ENCODE measurements at places on chromosomes 4 and X. TPM values are rescaled to one million over a fixed set of nuclear protein-coding genes. Genes with fewer than 3 reads are reported as not detected.

The FRMD7 gene
- total RNA-seq: not detected

The IKBKG gene
- 41.7 TPM for total RNA-seq

- H3K27ac ChIP-seq: no peak overlapping the region
- H3K36me3 ChIP-seq: no peaks in the 10 kb centered on the region
- peaks cover under 1% of the 10 kb centered on the region for H3K27me3 ChIP-seq
- H3K4me3 ChIP-seq: no peak overlapping the region
- no peak for DNase-seq
- no peaks in the 10 kb centered on the region for H3K4me1 ChIP-seq
These were observed 42.6 kb downstream of the SHROOM4 start for GRCh38 chrX:50771382-50771781.

DNA sequence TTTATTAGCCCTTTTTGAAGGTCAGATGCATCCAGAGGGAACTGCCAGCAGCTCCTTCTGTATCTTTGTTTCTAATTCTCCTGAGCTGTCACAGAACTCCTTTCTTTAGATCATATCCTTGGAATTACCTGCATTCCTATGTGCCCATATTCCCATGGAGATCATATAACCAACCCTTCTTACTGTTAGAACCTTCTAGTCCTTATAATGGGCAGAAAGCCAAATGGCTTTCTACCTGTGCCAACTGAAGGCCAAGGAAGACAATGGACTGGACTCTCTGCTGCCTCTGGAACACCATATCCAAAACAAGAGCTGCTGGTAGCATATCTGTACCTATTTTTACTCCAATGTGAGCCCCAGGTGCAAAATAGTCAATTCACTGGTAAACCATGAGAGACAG, 60.7 kb downstream of the TBC1D9 start:
- H3K4me3 ChIP-seq: no peak overlapping the region
- no peak for DNase-seq
- H3K4me1 ChIP-seq: no peaks in the 10 kb centered on the region
- peaks cover 7% of the 10 kb centered on the region for H3K27me3 ChIP-seq
- H3K36me3 ChIP-seq: no peaks in the 10 kb centered on the region

DNA sequence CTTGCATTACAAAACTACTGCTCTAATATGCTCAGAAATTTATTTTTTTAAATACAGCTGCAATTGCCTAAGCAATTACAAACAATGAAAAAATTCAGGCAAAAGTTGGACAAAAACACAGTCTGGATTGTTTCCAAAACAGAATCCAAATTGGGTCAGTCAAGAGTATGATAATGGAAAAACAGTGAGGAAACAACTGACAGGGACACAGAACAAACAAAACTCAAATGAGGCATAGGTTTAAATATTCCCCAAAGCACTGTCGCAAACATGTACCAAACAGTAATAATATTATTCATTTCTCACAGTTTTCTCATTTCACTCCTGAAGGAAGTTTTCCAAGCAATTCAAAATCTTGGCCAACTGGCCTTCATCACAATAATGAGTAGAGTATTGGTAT, 386.6 kb downstream of the CENPC start:
- no peak overlapping the region for H3K4me3 ChIP-seq
- no peak overlapping the region for H3K27ac ChIP-seq
- no peaks in the 10 kb centered on the region for H3K27me3 ChIP-seq
- no peak for DNase-seq

DNA sequence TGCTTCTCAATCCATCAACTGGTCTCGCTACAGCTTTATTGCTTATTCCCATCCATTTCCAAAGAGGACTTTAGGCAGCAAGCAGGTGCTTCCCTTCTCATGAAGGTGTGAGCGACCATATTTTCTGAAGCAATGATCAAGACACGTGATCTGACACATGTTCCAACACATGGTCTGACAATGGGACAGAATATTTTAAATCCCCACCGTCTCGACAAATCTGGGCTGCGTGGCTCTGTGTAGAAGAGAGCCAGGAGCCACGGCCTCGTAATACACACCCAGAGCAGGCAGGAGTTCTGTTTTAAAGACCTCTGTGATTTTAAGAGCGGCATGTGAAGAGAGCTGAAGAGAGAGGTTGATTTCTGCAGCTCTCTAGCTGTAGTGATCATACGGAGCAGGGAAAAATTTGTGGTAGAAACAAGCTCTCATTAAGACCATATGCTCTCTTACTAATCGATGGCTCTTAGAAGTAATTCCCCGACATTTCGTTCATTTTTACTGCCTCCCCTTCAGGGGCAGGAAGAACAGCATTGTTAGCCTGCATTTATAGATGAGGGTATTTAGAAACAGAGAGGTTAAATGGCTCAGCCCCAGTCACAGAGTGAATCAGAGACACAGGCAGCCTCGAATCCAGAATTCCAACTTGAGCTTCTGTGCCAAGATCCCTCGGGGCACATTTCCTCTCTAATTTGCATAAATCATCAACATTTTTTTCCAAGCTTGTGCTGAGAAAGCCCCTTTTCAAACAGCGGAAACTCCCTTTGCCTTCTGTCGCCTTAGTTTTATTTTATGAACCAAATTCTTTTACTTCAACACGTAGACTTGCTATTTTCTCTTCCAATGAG, 91.0 kb upstream of the BCOR start:
- no peak overlapping the region for H3K27ac ChIP-seq
- DNase-seq: no peak
- H3K36me3 ChIP-seq: no peaks in the 10 kb centered on the region
- peaks cover 3% of the 10 kb centered on the region for H3K4me1 ChIP-seq
- peaks cover 2% of the 10 kb centered on the region for H3K27me3 ChIP-seq

GRCh38 chr4:125353131-125353530, 38.4 kb downstream of the FAT4 start:
- H3K4me3 ChIP-seq: no peak overlapping the region
- no peaks in the 10 kb centered on the region for H3K36me3 ChIP-seq
- H3K4me1 ChIP-seq: no peaks in the 10 kb centered on the region
- DNase-seq: no peak
- H3K27me3 ChIP-seq: no peaks in the 10 kb centered on the region
- no peak overlapping the region for H3K27ac ChIP-seq

The CXXC4 gene
- total RNA-seq: not detected

DNA sequence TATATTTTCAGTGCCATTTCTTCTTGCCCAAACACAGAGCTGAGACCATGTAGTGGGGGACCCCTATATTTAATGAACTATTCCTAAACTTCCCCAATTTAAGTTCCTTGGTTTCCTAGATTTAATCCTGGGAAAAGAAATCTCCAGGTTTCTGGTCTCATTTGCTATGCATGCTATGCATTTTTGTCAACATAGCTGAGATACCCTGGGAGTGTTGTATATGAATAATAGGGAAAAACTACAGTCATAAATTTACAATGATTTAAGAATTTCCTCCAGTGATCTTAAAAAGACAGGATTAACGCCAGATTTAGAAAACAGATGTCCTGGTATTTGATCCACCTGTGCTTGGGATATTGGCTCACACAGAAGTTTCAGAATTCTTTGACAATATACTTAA, 136.8 kb upstream of the RAPGEF2 start:
- H3K4me1 ChIP-seq: no peaks in the 10 kb centered on the region
- no peak overlapping the region for H3K27ac ChIP-seq
- no peak overlapping the region for H3K4me3 ChIP-seq
- no peak for DNase-seq
- H3K36me3 ChIP-seq: no peaks in the 10 kb centered on the region

All from activated T-helper 2 cell treated with anti-CD3 and anti-CD28 coated beads, Interferon-gamma antibody, Interleukin-2, Interleukin-4, amounts not matched to agents 10 μg/mL and 5 μg/mL and 100 μg/mL, durations not matched to agents 14 hours and 24 hours and 36 hours (primary cell).